ENCODE measurements at places on chromosomes 1 and 21.

- DNase-seq, result no peak
Measured at GRCh38 chr1:202622388-202622787, 87.9 kb downstream of the SYT2 start.

- DNase-seq, result no peak
Measured at GRCh38 chr1:201732351-201732750, 96.6 kb upstream of the IPO9 start.

DNA sequence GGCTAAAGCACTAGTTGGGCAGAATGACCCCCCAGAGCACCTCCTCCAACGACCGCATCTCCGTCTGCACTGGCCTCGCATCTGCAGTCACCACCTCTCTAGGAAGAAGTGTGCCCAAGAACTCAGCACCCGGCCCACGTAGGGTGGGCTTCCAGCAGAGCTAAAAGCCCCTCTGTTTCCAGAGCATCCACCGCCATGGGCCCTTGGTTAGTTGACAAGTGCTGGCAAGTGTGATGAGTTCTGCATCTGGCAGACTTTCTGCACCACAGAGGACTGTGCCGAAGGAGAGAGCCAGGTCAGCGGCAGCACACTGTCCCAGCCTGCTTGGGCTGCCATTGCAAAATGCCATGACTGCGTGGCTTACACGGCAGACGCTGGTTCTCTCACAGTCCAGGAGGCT, 76.4 kb upstream of the COL6A1 start:
- no peak for DNase-seq

DNA sequence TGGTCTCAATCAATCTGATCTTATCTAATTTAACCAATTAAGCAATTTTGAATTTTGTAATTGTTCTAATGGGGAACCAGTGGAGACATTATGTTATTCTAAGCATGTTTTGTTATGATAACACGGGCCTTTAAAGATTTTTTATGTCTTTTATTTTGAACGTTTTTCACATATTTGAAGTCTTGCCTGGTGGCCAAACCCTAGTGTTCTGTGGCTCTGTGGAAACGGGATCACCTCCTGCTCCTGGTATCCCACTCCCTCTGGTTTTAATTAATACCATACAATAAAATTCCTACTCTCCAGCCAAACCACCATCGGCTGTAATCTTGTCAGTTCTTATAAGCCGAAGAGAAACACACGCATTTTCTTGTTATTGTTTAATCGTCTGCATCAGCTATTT, 22.9 kb upstream of the LMO4 start:
- DNase-seq, result no peak

DNA sequence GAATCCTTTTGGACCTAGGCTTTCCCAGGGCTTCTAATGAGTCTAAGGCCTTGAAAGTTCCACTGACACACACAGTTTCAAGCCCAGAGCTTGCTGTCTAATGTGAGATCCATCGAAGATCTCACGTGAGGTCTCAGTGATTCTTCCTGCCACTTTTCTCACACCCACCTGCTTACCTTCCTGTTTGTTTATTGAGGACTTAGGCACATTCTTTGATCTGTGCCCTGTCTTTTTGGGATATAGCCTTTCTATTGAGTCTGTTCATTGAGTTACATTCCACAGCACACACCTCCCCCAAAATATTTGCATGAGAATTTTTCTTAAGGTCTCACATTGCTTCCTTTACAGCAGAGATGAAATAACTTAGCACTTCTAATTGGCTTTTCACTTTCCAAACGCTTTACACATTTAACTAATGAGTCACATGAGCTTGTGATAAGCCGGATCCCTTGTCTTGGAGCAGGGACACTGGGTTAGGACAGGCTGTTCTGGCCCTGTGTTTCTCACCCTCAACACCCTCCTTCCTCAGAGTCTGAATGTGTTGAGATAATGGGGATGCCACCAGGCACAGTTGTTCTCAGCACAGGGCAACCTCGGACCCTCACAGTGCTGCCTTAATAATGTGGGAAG, 288.3 kb downstream of the TM2D1 start:
- DNase-seq, result no peak

DNA sequence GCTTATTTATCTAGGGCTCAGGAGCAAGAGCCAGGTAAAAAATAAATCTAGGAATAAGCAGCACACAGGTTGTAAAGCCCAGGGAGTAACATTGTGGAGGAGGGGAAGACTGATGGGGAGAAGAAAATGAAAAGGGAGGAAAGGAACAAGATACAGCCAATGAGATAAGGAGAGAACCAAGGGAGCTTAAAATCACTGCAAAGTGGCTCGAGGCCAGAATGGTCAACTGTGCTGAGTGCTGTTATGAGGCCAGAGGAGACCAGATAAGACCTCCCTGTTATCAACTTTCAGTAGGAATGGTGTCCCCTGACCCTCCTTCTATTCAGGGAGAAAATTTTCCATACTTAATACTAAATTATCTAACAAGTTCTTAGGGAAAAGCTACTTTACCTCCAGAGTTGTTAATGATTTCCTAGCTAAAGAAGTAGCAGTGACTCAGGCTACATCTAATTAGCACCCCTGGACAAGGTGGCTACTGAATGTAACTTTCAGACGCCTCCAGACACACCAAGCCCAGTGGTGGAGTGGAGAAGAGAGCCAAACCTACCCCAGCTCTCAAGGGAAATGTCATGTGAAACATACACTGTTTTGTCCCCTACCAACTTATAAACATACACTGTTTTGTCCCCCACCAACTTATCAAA, 25.5 kb downstream of the ENAH start:
- DNase-seq, result no peak

DNA sequence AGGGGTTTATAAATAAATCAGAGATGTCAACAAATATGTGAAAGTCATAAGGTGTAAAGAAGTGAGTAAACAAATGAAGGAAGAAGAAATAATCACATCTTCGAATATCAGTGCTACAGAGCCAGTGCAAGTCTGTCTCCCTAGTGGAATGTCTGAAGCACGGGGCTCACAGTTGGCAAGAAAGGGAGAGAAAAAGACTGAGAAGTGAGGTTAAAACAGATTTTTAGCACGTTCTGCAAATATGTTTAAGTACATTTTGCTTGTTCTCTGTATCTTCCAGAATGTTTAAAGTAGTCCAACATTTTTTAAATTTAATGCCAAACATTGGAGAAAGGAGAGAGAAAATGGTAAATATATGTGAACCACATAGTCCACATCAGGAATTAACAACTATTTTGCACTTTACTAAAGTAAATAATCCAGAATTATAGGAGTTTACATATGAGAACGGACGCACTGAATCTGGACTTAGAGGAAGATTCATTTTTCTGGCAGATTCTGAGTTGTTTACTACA, 682.4 kb downstream of the LTN1 start:
- DNase-seq, result no peak

DNA sequence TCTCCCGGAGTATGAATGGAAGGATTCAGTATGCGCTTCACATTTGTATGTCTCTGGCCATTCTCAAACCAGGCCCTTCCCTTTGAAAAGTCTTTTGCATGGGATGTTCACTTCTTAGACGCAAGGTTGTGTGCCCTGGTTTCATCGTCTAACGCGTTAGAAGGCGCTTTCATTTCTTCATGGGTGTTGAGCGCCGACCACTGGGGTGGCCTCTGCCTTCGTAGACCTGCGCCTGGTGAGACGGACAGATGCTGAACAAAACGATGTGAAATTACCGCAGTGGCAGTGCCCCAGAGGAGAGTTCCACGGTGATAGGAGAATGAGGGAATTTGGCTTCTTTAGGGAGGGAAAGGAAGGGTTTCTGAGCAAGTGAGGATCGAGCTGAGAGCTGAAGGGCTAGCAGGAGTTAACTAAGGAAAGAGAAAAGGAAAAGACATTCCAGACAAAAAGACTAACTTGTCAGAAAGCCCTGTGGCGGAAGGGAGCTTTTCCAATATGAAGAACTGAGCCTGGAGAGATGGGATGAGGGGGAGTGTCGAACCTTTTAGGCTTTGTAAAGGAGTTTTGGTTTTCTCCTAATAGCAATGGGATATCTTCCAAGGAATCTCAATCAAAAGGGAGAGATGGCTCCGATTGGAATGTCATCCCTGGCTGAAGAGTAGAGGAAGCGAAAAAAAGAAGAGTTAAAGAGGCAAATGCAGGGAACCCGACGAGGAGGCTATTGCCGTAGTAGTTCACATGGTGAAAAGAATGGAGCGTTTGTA, 951 bp downstream of the GGPS1 start:
- DNase-seq, result peak; percentile 24

DNA sequence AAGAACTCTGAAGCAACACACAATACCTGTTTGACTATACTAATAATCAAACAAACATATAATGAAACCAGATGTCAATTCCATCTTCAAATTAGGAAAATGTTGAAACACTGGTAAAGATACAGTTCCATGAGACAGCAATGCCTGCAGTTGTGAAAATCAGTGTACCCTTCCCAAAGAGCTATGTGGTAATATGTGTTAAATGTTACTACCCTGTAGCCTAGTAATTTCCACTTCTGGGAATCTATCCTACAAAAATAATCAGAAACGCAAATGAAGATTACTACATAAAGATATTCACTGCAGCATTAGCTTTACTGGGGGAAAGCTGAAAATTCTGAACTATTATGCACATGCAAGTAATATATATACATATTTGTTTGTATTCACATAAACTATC, 16.9 kb downstream of the GLIS1 start:
- DNase-seq, result no peak

DNA sequence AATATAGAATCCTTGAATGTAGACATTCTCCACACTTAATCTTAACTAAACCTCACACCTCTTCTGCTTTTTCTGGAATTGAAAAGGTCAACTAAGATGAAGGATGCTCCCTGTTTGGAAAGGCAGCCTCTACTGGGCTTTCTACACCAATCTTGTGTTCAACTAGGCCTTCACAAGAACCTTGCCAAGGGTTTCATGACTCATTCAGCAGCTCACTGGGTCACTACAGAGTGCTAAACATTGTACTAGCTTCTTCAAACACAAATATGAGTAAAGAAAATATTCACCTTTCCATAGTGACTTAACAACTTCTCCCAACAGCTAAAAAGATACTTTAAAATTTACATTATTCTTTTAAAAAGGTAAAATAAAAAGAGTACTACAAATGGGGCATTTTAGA, 135.3 kb upstream of the PRMT6 start:
- DNase-seq, result no peak

DNA sequence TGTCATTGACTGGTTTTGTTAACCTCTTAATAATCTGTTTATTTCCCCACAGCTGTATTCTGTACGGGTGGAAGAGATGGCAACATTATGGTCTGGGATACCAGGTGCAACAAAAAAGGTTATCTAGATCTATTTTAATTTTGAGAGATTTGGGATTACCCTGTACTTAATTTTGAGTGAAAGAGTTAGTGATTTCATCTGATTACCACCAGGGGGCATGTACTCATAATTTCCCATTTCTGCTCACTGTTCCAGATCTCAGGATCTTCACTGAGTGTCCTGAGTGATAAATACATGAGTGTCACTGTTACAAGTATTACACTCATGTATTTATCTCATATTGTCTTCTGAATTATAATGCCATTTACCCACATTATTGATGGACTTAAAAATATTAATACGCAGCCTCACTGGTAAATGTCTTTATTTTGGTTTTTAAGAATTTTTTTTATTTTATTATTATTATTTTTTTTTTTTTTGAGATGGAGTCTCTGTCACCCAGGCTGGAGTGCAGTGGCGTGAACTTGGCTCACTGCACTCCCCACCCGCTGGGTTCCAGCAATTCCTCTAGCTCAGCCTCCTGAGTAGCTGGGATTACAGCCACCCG, 27.4 kb downstream of the DTL start:
- no peak for DNase-seq

DNA sequence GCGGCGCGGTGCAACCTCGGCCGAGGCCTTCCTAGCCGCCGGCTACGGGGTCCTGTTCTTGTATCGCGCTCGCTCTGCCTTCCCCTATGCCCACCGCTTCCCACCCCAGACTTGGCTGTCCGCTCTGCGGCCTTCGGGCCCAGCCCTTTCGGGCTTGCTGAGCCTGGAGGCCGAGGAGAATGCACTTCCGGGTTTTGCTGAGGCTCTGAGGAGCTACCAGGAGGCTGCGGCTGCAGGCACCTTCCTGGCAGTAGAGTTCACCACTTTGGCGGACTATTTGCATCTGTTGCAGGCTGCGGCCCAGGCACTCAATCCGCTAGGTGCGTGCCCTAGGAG, 379 bp downstream of the PPCS start:
- peak; percentile 36 for DNase-seq

GRCh38 chr21:36579898-36580297, 100.0 kb upstream of the CLDN14 start:
- DNase-seq, result no peak

DNA sequence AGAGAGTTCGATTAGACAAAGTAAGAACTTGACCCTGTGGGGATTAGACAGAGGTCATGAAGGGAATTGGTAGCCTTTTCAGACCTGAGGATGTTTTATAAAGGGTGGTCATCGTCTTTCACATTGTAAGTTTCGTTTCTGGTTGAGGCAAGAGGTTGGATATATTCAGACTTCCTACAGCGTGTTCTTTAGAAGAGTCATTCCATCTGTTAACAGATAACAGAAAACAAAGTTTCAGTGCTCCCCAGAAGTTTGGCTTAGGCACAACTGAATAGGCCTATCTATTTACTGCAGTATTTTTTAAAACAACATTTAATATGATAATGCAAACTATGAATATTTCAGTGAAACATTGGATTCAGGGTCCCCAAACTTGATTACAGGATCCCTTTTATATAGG, 17.1 kb upstream of the IVNS1ABP start:
- DNase-seq, result no peak

DNA sequence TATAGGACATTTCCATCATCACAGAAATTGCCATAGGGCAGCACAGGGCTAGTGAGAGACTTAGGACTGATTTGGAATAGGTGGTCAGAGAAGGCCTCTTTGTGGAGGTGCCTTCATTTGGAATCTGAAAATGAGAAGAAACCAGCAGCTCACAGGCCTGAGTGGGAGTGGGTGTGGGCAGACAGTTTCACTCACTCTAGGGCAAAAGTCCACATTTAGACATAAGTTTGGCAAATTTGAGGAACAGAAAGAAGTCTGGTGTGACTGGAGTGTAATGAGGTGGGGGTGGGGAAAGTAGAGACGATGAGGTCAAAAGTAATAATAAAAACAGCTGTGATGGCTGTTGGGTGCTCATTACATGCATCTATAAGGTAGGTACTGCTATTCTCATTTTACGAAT, 22.4 kb upstream of the BCAR3 start:
- no peak for DNase-seq

- no peak for DNase-seq
Measured at GRCh38 chr1:83547901-83548300, 451.0 kb downstream of the TTLL7 start.

- DNase-seq, result no peak
Measured at GRCh38 chr1:22880174-22880601, 92.5 kb downstream of the LACTBL1 start.
